ENCODE measurements at places on chromosomes 12 and 14.

DNA sequence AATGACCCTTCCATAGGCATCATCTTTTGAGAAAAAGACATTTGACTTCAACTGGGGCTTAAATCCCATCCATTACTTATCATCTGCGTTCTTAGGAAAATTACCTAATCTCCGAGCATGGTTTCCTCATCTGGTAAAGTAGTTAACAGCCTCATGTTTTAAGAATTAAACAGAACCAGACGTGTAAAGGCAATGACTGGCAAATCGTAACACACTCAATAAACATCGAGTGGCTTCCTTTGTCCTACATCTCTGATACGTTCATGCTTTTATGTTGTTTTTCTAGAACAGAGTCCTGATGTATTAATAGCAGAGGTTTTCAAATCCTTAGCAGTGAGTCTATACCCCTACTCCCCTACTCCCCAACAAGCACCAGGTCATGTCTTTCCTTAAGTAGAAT lies 189.7 kb upstream of the RGS6 start:
- DNase-seq, result no peak

GRCh38 chr14:51424041-51424440 lies 184.0 kb downstream of the TMX1 start:
- no peak for DNase-seq

DNA sequence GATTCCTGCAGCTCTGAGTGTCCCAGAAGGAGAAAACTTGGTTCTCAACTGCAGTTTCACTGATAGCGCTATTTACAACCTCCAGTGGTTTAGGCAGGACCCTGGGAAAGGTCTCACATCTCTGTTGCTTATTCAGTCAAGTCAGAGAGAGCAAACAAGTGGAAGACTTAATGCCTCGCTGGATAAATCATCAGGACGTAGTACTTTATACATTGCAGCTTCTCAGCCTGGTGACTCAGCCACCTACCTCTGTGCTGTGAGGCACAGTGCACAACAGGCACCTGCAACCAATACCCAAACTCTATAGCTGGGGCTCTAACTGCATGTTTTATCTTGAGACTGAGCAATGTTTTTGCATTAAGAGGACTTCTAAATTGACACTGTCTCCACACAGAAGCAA lies 379.2 kb upstream of the OR4E1 start:
- DNase-seq, result no peak

DNA sequence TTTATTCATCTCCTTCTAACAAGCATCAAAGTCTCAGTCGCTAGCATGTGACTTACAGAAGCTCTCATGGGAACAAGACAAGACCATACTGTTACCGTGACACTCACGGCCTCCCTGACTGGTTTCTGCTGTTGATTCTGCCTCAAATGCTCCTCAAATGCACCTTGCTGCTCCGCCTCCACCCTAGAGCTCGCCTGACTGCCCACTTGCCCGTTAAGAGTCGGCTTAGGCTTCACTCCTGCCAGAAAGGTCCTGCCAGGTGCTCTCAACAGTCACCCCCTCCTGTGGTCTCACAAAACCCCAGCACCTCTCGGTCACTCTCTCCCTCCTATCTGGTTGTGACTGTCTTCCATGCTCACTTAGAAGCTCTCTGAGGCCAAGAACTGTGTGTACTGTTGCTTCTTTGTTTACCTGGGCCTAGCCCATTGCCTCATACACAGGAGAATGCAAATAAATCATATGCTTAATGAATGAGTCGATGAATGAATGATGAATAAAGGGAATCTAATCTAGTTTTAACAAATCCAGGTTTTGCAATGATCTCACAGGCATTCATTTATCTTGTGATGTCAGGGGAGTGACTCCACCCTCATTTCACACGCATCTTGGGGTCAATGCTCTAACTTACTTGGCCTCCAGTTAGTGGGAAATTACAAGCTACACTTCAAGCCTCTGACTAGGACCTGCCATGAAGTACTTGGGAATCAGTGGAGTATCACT lies 41.3 kb downstream of the SSH1 start:
- DNase-seq, result no peak

DNA sequence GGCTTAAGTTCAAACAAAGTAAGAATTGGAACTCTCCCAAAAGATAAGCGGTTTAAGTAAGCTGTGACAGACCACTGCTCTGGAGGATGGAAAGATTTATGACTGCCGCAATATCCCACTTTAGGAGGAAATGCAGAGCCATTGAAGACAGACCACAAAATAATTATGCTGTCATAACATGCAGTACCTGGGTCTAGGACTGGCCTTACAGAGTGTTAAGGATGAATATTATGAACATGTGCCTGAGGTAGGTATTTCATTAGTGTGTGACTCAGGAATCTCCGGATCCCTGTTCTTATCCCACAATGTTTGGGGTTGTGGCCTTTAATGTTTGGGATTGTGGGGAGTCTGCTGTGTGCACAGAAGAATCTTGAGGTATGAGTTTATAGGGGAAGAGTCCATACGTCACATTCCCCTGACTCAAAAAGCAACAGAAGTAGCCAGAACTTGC lies 114.9 kb downstream of the SAMD4A start:
- no peak for DNase-seq

GRCh38 chr14:81169711-81170103 lies 51.1 kb downstream of the GTF2A1 start:
- peak; percentile 54 for DNase-seq

DNA sequence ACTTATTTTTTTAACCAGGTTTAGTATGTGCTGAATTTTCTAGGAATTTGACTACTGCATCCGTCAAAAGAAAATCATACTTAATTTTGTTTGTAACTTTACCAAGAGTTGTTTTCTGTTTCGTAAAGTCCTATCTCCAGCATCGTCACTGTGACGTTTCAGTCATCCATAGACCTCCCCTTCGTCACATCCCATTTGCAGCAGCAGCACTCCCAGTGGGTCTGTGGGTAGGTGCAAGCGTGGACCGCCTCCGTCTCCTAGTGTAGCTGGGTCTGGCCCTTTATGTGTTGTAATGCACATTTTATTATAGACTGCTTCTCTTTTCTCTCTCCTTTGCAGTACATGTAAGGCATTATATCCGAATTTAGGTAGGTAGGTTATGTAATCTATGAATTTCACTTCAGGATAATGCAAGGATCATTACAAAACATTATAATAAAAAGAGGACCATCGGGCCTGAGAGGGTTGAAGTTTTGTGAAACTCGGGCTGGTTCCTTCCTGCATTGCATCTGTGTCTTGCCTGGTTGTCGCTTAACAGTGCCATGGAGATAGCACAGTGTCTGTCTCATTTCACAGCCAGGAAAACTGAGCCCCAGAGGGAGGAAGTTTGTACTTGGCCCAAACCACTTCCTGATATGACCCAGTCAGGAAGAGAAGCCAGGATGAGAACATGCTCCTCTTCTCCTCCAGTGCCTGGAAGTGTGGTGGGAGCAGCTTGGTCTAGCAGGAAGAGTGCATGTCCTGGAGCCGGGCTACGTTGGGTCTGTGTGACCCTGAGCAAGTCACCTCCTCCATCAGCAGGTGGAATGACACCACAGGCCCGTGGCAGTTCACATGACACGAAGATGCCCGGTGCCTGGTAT lies 41.3 kb downstream of the EVL start:
- DNase-seq, result peak; percentile 84

DNA sequence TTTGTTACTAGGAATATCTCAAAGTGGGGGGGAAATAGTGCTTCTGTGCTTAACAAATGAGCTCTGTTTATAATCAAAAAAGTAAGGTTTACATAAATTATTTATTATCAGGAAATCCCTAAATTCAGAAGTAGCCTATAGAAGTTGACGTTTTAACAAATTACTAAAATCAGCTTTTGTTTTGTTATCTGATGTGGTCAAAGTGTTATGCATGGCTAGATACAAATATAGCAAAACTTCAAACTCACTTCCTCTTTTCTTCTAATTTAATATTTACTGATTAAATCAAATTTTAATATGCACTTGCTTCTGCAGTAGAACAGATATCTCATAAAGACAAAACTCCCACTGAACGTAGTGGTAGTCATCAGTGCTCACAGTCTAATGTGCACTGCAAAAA lies 47.5 kb downstream of the GARIN6 start:
- DNase-seq, result no peak

All from inflammatory macrophage treated with lipopolysaccharide for 1 hour (primary cell).